ENCODE measurements at places on chromosomes 4 and X.

DNA sequence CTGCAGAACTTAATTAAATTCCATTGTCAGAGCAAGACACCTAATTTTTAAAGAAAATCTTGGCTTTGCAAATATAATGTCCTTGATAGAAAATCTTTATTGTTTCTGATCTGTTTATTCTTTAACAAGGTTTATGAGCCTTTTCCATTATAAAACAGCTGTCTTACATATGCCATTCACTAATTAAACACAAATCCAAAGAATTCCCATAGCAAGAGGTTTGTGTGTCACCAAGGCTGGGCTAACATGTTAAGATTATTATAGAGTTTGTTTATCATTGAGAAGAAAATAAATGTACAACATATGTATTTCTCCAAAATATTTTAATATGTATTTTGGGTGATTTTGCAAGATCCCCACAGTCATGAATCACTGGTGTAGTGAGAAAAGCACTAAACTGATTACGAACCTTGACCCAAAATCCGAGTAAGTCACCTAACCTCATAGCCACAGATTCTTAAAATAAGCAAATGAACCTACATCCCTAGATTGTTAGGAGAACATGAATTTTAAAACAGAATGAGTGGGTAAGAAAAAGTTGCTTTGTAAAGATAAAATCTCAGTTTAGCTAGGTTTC lies 694.8 kb upstream of the INTU start:
- DNase-seq, result no peak

DNA sequence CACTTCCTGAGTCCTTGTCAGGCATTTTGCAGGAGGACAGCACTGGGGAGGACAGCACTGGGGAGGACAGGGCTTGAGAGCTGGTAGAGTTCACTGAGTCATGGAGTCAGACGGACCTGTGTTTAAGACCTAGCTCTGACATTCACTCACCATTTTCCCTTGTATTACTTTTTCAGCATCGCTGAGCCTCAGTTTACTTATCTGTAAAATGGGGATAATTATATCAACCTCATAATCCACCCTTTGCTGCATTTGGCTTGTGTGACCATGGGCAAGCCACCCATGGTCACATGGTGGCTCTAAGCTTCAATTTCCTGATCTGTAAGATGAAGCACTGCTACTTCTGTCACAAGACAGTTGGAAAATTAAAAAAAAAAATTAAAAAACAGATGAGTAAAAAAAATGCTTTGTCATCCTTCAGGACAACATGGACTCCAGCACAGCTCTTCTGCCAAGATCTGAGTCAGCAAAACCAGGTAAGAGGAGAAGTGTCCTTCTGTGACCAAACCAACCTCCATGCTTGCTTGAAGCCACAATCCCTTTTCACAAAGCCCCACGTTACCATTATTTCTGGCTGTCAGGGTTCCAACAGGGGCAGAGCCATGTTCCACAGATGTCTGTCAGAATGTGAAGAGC lies 275.5 kb downstream of the RAB28 start:
- no peak for DNase-seq

DNA sequence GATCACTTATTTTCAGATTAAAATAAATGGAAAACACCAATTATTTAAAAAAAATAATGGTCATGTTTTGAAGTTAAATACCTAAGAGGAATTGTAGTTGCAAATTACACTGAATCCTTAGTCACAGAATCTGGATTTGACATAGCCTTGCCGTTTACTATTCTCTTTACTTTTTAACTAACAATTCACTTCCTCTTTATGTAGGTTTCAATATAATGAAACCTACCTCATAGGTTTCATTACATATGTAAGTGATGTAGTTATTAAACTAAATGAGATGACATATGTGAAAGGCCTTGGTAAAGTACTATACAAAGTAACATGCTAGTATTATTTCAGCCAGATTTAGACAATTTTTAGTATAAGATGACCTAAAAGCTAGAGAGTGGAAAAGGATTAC lies 6.5 kb downstream of the SPP1 start:
- no peak for DNase-seq

DNA sequence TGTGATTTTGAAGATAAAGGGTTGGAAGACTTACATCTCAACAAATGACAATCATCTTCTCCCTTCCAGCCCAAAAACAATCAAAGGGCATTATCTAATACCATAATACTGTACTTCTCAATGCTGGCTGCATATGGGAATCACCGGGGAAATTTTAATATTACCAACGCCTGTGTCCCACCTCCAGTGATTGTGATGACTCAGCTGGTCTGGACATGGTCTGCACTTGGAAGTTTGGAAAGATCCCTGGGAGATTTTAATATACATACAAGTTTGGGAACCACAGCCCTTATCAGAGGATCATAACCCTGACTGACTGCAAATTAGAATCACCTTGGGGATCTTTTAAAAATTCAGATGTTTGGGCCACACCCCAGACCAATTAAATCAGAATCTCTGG lies 29.9 kb downstream of the ARL13A start:
- no peak for DNase-seq

GRCh38 chr4:95256108-95256835 lies 292.5 kb downstream of the UNC5C start:
- no peak for DNase-seq

- peak; percentile 53 for DNase-seq
Observed at GRCh38 chrX:10119399-10119990, 37.3 kb upstream of the CLCN4 start.

GRCh38 chr4:102730968-102731533 lies 29.7 kb downstream of the MANBA start:
- no peak for DNase-seq

DNA sequence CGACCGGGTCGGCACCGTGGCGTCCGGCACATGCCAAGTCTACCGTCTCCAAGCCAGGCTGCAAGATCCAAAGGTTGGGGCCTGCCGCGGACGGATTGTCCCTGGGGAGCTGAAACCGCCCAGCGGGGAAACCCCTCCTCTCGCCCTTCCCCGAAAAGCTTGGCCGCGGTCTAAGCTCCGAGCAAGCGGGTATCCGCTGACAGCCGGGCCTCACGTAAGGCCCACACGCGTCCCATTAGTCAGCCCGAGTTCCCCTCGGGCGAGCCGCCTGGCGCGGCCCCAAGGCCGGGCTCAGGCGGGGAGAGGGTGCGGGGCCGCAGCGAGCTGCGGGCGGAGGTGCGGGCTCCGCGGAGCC lies 6.8 kb upstream of the BCOR start:
- DNase-seq, result no peak

GRCh38 chrX:44456685-44457084 lies 86.0 kb downstream of the FUNDC1 start:
- DNase-seq, result no peak

GRCh38 chr4:134202166-134202956 lies 772 bp upstream of the PABPC4L start:
- DNase-seq, result no peak

- no peak for DNase-seq
Observed at GRCh38 chr4:38765382-38765781, 17.4 kb downstream of the TLR10 start.

DNA sequence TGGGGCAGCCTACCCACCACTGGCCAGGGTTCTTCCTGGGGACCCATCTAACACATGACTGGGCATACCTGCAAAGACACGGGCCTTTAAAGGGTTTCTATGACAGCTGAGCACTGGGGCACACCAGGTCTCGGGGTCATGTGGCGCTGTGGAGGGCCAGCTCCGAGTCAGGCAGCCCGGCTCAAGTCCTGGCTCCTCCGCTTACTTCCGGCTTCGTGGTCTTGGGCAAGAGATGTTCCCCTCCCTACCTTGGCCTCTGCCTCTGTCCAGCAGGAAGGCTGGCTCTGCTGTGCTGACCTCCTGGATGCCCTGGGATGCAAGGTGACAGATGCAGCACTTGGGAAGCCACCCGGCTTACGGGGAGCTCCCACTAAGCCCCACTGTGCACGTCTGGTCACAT lies 37.6 kb downstream of the HTRA3 start:
- DNase-seq, result no peak

DNA sequence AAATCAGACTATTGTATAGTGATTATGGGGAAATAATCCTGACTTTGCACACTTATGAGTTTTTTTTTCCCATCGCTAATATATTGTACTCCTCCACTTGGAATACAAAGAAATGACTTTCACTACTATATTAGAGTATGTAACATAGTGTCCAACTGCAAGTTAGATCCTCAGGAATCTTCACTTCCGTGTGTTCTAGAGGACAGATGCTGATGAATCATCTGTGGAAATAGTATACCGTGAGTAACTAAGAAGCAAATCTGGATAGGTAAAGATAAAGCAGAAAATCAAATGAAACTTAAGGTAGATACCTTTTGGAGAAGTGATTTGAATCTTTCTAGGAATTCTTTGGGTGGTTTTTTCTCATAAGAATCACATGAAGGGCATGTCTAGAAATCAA lies 8.3 kb downstream of the IL21 start:
- no peak for DNase-seq

DNA sequence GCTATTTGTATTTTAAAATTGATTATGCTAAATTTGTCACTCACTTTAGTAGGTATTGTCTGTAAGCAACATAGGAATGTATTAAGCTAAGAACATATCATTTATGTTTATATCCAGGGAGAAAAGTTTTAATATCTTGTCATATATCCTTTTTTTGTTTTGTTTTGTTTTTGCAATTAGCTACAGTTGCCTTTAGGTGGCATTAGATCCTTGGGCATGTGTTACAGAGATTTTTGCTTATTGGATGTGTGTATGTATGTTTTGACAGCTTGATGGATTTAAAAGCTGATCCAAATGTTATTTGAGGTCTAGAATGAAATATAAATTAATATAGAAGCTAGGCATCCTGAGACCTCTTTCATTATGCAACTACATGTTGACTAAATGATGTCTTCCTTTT lies 36.1 kb upstream of the OTUD4 start:
- DNase-seq, result no peak

DNA sequence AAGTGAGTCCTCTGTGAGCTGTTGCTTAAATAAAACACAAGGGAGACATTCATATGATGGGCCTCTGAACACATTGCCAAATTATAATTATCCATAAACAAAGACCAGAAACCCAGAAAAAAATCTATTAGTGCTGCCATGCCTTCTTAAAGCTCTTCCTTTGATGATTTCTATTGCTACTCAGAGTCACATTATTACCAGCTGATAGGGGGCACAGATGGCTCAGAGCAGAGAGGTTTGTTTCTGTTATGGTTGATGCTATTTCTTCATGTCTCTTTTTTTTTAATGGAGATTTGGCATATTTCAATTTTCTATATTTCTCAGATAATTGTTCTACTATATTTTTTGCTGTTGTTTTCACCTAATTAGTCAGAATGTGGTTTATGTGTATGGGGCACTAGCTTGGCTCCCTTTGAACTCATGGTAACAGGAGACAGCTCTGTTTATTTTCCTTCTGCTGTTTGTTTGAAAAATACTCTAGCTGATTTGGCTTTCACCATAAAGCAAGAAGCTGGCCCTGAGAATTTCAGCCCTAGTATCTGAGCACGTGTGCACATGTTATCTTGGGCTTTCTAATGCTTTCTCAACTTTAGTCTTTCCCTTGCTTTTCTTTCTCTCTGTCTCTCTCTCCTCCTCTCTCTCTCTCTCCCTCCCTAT lies 568.8 kb downstream of the PPARGC1A start:
- no peak for DNase-seq

DNA sequence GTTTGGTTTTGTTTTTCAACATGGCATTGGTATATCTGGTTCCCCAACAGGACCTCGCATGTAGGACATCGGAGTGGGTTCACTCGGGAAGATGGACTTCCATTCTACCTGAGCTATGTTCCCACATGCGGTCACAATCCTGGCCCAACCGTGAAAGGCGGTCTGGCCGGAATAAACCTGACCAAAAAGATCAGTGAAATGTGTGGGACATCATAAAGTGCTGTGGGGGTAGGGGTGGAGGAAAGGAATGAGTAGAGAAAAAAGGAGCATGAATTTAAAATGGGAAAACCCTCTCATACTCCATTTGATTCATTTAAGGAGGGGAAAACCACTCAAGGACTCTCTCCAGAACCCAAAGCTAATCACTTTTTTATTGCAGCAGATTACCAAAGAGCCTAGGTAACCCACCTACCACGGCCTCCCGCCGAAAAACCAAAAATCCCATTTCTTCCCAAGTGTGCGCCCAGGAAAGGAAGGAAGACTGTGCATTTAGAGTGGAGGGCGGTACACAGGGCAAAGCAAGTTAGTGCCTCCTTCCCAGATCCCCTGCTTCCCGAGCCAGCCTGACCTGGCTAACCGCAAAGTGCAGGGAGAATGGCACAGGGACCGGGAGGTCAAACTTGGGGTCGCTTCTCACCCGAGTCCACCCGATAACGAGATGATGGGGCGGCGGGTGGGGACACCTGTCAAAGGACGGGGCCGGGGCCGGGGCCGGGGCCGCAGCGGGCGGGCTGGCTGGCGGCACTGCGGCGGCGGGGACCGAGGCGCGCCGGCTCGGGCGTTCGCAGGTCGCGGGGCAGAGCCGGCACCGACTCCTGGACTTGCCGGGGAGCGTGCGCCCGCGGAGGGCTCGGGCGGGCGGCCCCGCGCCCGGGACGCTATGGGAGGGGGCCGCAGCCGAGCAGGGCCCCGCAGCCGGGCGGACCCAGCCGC lies 669 bp downstream of the TMEM150C start:
- no peak for DNase-seq

GRCh38 chrX:136588036-136588435 lies 56.0 kb downstream of the VGLL1 start:
- no peak for DNase-seq

DNA sequence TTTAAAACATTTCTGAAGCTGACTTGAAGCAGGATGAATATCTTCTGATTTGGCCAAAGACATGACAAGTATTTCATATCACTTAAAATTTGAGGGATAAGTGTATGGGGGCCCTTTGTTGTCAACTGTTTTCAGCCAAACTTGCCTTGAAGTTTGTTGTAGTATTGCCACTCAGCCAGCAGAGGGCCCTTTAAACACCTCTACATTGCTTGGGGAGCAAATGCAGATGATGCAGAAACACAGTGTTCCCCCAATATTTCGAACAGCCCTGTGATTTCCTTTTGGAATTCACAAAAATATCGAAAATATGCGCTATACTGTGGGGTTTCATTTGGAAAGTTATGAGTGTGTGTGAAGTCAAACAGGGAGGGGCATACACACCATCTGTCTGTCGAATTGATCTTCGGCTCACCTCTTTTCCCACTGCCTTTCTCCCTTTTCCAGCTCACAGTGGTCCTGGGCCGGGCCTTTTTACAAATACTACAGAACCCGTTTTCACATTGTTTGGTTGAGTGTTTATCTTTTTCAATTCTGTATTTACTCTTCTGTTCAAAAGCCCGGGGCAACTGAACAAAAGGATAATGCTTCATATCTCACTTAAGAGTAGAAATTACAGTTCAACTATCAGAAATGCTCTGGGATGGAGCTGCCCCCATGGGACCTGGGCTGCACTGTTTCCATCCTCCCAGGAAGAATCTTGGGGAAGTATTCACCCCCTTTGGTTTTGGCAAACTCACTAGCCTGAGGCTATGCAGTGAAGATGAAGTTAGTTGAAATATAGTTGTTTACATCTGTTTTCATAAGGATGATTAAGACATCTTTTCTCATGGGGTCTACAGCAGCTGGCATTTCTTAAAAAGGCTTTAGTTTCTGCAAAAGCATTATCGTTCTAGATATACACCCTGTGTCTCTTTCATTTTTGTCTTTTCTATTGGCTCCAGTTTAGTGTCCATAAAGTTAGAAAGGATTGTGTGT lies 137.6 kb downstream of the EGF start:
- peak; percentile 48 for DNase-seq

- no peak for DNase-seq
Observed at GRCh38 chr4:106444557-106444956, 76.0 kb upstream of the GIMD1 start.

- DNase-seq, result no peak
Observed at GRCh38 chr4:160141206-160141605, 1038.3 kb downstream of the RAPGEF2 start.

All from stimulated activated CD4-positive, alpha-beta T cell treated with anti-CD3 and anti-CD28 coated beads, Interleukin-2, amount 100 ng/mL, for 24 hours (primary cell).